B cell (primary cell): ENCODE measurements at places on chromosomes 3 and 15. TPM values are rescaled to one million over a fixed set of nuclear protein-coding genes. Genes with fewer than 3 reads are reported as not detected.

DNA sequence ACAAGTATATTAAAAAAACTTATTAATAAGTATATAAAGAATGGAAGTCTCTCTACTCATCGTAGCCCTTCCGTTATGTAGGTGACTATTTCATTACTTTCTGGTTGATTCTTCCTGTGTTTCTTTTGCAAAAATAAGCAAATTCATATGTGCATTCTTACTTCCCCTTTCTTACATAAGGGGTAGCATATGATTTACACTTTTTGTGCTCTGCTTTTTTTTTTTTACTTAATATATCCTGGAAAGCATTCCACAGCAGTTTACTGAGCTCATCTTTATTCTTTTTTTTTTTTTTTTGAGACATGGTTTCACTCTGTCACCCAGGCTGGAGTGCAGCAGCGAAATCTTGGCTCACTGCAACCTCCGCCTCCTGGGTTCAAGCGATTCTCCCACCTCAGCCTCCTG lies 12.9 kb downstream of the SCAMP5 start:
- DNase-seq: peak; percentile 60
- peak overlapping the region; percentile 40 for H3K27ac ChIP-seq
- no peaks in the 10 kb centered on the region for H3K36me3 ChIP-seq
- H3K27me3 ChIP-seq: peaks cover 20% of the 10 kb centered on the region
- peaks cover 44% of the 10 kb centered on the region for H3K4me1 ChIP-seq

DNA sequence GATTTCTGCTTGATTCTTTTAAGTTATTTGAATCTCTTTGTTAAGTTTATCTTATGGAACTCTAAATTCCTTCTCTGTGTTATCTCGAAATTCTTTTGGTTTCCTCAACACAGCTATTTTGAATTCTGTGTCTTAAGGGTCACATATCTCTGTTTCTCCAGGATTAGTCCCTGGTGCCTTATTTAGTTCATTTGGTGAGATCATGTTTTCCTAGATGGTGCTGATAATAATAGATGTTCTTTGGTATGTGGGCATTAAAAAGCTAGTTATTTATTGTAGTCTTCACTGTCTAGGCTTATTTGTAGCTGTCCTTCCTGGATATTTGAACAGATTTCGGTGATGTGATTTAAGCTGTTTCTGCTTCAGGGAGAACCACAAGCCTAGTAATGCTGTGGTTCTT lies 615.6 kb upstream of the NECTIN3 start:
- H3K36me3 ChIP-seq: no peaks in the 10 kb centered on the region
- no peak for DNase-seq
- no peaks in the 10 kb centered on the region for H3K4me1 ChIP-seq
- no peaks in the 10 kb centered on the region for H3K27me3 ChIP-seq
- no peak overlapping the region for H3K4me3 ChIP-seq

DNA sequence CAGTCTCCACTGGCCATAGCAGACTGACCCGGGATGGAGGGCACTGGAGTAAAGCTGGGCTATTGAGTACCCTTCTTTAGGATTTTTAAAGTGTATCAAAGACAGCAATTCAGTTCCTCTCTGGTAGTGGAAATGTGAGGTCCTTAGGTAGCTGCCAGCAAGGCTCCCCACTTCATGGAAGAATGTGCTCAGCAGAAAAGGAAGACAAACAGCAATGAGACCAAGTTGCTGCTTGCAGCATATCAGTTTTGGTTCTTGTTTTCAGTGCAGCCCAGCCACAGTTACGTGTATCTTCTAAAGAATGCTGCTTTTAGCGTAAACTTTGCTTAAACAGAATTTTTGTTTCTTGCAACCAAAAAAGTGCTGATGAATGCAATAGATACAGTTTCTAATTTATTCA lies 374.0 kb upstream of the CBLB start:
- H3K27me3 ChIP-seq: no peaks in the 10 kb centered on the region
- H3K4me1 ChIP-seq: no peaks in the 10 kb centered on the region
- no peak overlapping the region for H3K4me3 ChIP-seq
- DNase-seq: peak; percentile 14
- H3K36me3 ChIP-seq: no peaks in the 10 kb centered on the region
- no peak overlapping the region for H3K27ac ChIP-seq

GRCh38 chr3:128933922-128934253 lies 54.5 kb downstream of the ACAD9 start:
- H3K4me1 ChIP-seq: no peaks in the 10 kb centered on the region
- H3K27me3 ChIP-seq: no peaks in the 10 kb centered on the region
- H3K36me3 ChIP-seq: no peaks in the 10 kb centered on the region
- H3K27ac ChIP-seq: no peak overlapping the region

Gene AHSG
- polyA plus RNA-seq: not detected in 2 replicates

Gene MCF2L2
- polyA plus RNA-seq: 0.03 TPM in 1 of 2 replicates, not detected in the other

- H3K27me3 ChIP-seq: no peaks in the 10 kb centered on the region
- H3K4me3 ChIP-seq: no peak overlapping the region
- no peak overlapping the region for H3K27ac ChIP-seq
Observed at GRCh38 chr3:105499961-105500360, 133.3 kb downstream of the ALCAM start.

Gene TICRR
- polyA plus RNA-seq: 0.07 and 0.13 TPM in 2 replicates

Gene AGTR1
- not detected in 2 replicates for polyA plus RNA-seq

Gene RTP1
- not detected in 2 replicates for polyA plus RNA-seq

Gene NPAP1
- not detected in 2 replicates for polyA plus RNA-seq

Gene CHRM5
- polyA plus RNA-seq: not detected in 2 replicates

DNA sequence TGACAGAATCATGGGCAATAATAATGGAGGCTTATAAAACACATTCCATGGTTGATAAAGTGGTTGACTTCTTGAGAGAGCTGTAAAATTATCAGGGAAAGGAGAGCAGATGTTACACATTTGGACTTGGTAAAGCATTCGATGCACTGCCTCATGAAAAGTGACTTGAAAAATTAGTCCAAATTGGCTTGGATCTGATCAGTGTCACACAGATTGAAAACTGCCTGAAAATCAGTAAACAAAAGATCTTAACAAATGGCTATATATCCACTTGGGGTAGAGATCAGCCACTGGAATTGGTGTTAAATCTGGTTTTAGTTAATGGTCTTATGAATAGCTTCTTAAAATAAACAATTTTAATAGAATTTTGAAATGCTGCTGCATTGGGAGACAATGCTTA lies 20.3 kb downstream of the SHOX2 start:
- no peaks in the 10 kb centered on the region for H3K4me1 ChIP-seq
- no peak overlapping the region for H3K27ac ChIP-seq
- no peaks in the 10 kb centered on the region for H3K36me3 ChIP-seq
- H3K27me3 ChIP-seq: peaks cover 13% of the 10 kb centered on the region
- no peak for DNase-seq
- H3K4me3 ChIP-seq: no peak overlapping the region

Gene PLXND1
- 2.4 and 3.3 TPM in 2 replicates for polyA plus RNA-seq

DNA sequence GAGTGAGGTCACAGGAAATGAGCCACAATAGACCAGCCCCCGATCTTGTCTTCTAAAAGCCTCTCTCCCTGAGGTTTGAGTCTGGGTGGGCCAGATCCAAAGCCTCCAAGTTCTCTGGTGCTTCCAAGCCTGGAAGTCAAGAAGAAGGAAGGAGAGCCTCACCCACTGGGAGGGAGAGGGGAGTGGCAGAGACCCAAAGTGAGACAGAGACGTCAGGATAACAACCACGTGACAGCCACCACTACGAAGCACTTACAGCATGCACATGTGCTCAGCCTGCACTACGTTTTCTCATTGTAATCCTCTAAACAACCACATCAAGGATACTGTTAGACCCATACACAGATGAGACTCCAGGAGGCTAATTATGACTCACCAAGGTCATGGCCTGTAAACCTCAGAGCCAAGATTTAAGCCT lies 197.3 kb upstream of the LINGO1 start:
- H3K27ac ChIP-seq: no peak overlapping the region
- H3K36me3 ChIP-seq: no peaks in the 10 kb centered on the region

Gene GOLGA8T
- not detected in 2 replicates for polyA plus RNA-seq

DNA sequence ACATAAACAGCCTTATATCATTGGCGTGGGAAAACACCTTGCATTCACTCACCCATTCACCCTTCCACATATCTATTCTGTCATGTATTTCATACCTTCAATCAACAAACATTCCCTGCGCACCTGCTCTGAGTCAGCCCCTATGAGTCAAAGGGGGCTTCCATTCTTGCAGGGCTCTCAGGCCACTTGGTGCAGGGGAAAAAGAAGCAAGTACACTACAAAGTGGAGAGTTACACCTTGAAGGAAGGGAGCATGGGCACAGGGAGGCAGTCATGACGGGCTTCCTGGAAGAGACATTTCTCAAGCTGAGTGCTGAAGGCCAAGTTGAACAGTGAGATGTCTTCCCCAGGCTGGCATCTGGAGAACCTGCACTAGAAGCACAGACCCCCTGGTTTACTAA lies 4.6 kb upstream of the AMOTL2 start:
- no peak overlapping the region for H3K27ac ChIP-seq
- no peaks in the 10 kb centered on the region for H3K36me3 ChIP-seq
- H3K4me1 ChIP-seq: peaks cover 3% of the 10 kb centered on the region
- DNase-seq: no peak

- no peak overlapping the region for H3K4me3 ChIP-seq
- no peaks in the 10 kb centered on the region for H3K36me3 ChIP-seq
- H3K4me1 ChIP-seq: no peaks in the 10 kb centered on the region
- no peaks in the 10 kb centered on the region for H3K27me3 ChIP-seq
- DNase-seq: no peak
Observed at GRCh38 chr3:131535131-131535530, 32.4 kb upstream of the MRPL3 start.

GRCh38 chr3:55065331-55065730 lies 137.5 kb upstream of the LRTM1 start:
- no peaks in the 10 kb centered on the region for H3K4me1 ChIP-seq
- no peaks in the 10 kb centered on the region for H3K27me3 ChIP-seq
- no peak for DNase-seq
- no peak overlapping the region for H3K27ac ChIP-seq
- H3K36me3 ChIP-seq: no peaks in the 10 kb centered on the region
- no peak overlapping the region for H3K4me3 ChIP-seq

- H3K36me3 ChIP-seq: no peaks in the 10 kb centered on the region
- no peak for DNase-seq
Observed at GRCh38 chr3:78004571-78004970, 964.7 kb downstream of the ROBO2 start.

Gene SERF2
- polyA plus RNA-seq: 806 and 821 TPM in 2 replicates

- no peak for DNase-seq
- H3K36me3 ChIP-seq: no peaks in the 10 kb centered on the region
- H3K4me3 ChIP-seq: no peak overlapping the region
- H3K27me3 ChIP-seq: no peaks in the 10 kb centered on the region
- peaks cover 6% of the 10 kb centered on the region for H3K4me1 ChIP-seq
Observed at GRCh38 chr3:105904678-105905284, 36.0 kb upstream of the CBLB start.

DNA sequence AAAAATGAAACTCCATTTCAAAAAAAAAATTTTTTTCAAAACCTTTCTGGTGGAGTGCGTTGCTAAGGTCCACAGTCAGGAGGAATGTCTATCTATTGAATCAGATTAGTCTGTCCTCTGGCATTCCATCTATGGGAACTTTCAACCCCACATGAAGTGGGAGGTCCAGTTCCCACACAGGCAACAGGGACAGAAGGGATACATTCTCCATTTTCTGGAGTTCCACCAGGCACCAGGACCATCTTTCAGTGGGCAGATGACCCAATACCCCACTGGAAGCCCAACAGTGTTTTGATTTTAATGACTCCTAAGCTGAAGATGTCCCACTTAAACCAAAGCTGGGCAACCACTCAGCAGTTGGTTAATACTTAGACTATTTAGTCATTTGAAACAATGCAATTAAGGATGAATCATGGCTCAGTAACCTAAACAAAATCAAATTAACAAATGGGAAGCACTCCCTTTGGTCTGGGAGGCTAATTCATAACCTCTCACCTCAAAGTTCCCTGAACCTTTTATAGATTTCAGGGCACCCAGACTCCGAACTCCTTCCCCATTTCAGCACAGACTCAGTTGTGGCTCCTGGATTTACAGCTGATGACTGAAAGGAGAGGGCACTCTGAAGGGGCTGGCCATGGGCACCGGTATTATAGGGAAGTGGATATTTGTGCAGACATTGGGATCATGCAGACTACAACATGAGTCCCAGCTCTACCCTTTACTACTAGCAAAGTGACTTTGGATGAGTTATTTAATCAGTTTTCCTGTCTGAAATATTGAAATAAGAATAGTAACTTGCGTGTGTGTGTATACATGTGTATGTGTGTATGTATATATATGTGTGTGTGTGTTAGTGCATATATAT lies 264.3 kb upstream of the LRTM1 start:
- no peak overlapping the region for H3K27ac ChIP-seq
- H3K4me3 ChIP-seq: no peak overlapping the region
- H3K27me3 ChIP-seq: no peaks in the 10 kb centered on the region
- no peaks in the 10 kb centered on the region for H3K36me3 ChIP-seq
- H3K4me1 ChIP-seq: no peaks in the 10 kb centered on the region

GRCh38 chr15:90002428-90002844 lies 1.3 kb downstream of the ZNF710 start:
- H3K36me3 ChIP-seq: no peaks in the 10 kb centered on the region
- peak overlapping the region; percentile 59 for H3K4me3 ChIP-seq
- H3K4me1 ChIP-seq: peaks cover 11% of the 10 kb centered on the region
- no peaks in the 10 kb centered on the region for H3K27me3 ChIP-seq
- H3K27ac ChIP-seq: peak overlapping the region; percentile 43

DNA sequence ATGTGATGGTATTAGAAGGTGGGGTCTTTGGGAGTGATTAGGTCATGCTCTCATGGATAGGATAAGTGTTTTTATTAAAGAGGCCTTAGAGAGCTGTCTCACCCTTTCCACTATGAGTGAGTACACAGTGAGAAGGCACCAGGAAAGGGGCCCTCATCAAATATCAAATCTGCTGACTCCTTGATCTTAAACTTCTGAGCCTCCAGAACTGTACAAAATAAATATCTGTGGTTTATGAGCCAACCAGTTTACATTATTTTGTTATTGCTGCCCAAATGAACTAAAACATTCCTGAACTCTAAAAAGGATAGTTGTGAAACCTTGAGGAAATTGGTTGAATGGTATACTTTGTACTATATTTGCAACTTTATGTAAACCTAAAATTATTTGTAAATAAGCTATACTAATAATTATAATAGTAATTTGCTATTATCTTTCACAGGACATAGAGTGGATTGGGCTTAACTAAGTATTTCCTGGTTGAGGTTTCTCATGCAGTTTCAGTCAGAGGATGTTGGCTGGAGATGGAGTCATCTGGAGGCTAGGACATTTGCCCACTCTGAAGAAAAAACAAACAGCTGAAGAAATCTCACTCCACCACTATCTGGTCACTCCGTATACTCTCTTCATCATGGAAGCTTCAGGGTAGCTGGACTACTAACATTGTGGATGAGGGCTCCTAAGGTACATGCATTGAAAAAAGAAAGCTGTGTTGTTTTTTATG lies 1068.6 kb upstream of the CADM2 start:
- no peak overlapping the region for H3K4me3 ChIP-seq
- no peaks in the 10 kb centered on the region for H3K4me1 ChIP-seq
- no peak for DNase-seq
- no peak overlapping the region for H3K27ac ChIP-seq
- no peaks in the 10 kb centered on the region for H3K27me3 ChIP-seq

- H3K4me3 ChIP-seq: no peak overlapping the region
- H3K36me3 ChIP-seq: no peaks in the 10 kb centered on the region
- no peak overlapping the region for H3K27ac ChIP-seq
- peaks cover 15% of the 10 kb centered on the region for H3K4me1 ChIP-seq
- no peak for DNase-seq
- no peaks in the 10 kb centered on the region for H3K27me3 ChIP-seq
Observed at GRCh38 chr3:143851331-143852017, 3.2 kb upstream of the SLC9A9 start.
